ENCODE measurements at places on chromosomes 2 and 18.
A peak's percentile ranks its signal among the peaks of the same experiment; 100 is the strongest.

- DNase-seq, result no peak
These were observed 25.4 kb upstream of the DTNB start for GRCh38 chr2:25698752-25699151.

GRCh38 chr18:9704233-9705118, 3.6 kb upstream of the RAB31 start:
- no peak for DNase-seq

- DNase-seq, result no peak
These were observed 1546.3 kb downstream of the LRP1B start for GRCh38 chr2:140584471-140584870.

- DNase-seq, result no peak
These were observed 14.1 kb downstream of the DCTN1 start for GRCh38 chr2:74366036-74366435.

GRCh38 chr18:55386545-55386944, 201.4 kb downstream of the TCF4 start:
- DNase-seq, result no peak

- DNase-seq, result no peak
These were observed 6.3 kb upstream of the PLEKHM3 start for GRCh38 chr2:208031608-208032019.

DNA sequence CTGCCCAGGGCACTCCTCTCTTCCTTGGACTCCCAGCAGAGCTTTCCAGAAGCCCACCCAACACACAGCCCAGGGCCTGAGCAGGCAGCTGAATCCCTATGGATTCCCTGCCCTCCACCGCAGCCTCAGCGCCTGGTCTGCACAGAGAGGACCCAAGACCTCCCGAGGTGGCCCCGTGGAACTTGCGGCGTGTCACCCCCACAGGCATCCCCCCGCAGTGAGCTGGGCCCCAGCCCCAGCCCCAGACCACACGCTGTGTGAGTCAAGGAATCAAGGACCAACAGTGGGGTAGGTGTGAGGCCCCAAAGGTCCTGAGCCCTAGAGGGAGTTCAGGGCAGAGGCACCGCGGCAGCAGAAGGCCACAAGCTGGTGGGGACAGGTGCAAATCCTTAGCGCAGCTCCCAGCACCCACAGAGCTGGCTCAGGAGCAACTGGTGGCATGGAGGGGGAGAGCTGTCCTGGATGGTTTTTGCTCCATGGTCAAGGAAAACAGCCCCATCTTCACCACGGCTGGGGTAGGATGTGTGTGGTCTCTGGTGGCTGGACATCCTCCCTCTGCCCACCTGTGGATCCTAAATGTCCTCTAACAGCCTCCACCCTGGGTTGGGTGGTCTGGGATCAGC, 8.5 kb downstream of the HS6ST1 start:
- no peak for DNase-seq

GRCh38 chr18:51251625-51252024, 54.1 kb upstream of the MEX3C start:
- no peak for DNase-seq

DNA sequence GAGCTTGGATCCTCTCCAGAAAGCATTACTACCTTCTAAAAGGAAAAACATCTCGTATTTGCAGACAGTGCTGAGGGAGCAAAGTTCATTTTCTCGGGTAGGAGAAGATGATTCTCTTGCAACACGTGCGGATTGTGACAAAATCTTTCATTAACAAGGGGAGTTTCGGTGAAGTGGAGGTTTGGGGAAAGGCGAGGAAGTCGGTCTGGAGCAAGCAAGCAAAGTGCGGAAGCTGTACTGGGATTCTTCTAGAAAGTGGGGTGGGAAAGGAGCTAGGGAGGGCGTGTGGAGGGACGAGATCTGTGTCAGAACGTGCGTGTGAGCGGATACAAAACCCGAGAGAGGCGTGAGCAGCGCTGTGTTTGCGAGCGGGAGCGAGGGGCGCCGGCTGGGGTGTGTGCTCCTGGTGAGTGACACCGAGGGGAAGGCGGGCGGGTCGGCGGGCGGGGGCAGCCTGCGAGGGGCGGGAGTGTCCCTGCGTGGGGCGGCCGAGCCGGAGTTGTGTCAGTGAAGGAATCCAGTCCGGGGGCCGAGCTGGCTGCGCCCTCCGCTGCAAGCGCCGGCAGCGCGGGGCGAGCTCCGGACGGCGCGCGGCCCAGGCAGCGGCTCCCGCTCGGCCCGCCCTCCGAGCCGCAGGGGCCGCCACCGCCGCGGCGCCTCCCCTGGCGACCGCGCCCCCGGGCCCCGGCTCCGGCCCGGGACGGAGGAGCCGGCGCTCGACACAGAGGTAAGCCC, at the start of gene SPATS2L:
Gene SPATS2L (plus strand): TSS at position 498 of the 735 bp plus-strand sequence. CDS start 82,552 bp downstream, outside the sequence.
- peak; percentile 73 for DNase-seq

GRCh38 chr2:218010984-218011652, 8.3 kb upstream of the TNS1 start:
- DNase-seq, result no peak

DNA sequence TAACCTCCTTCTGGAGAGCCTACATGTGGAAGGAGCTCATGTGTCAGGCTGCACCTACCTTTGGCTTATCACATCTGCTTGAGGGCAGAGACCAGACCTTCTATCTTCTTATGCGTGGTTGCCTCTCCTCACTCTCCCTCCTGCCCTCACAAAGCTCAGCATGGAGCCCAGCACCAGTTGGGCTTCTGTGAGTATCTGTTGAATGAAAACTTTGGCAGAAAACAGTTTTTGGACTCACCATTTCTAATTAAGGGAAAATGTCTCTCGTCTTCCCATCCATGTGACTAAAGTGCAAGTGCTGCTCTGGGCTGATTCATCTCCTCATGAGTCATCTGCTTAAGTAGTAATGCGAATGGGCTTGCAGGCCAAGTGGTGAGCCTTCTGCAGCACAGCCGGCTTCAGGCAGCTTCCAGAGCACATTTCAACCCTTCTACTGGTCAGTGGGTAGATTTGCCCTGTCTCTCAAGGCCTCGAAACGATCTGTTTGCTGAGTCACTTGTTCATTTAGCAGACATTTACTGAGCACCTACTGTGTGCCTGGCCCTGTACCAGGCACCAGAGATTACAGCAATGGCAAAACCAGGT, 102.6 kb downstream of the VSNL1 start:
- DNase-seq, result no peak

- no peak for DNase-seq
These were observed 38.6 kb upstream of the TTN start for GRCh38 chr2:178845566-178846457.
